ENCODE measurements at places on chromosomes 5 and 9. TPM values are rescaled to one million over a fixed set of nuclear protein-coding genes. Genes with fewer than 3 reads are reported as not detected.

Gene TRAF1
- 3.8 TPM for total RNA-seq

Gene SLC1A3
- total RNA-seq: 8.3 TPM

Gene CDC14B
- total RNA-seq: 44.9 TPM

Gene ADRB2
- 1.3 TPM for total RNA-seq

Gene C9orf153
- 0.50 TPM for total RNA-seq

Gene DRD1
- under 0.01 TPM for total RNA-seq

Gene OR1Q1
- total RNA-seq: not detected

Gene GRXCR2
- not detected for total RNA-seq

Gene LYSMD3
- total RNA-seq: 13.6 TPM

Gene FGF18
- 0.29 TPM for total RNA-seq

Gene SLC6A19
- not detected for total RNA-seq

Gene POU5F2
- 0.99 TPM for total RNA-seq

Gene GLDC
- 0.58 TPM for total RNA-seq

Gene C9orf57
- total RNA-seq: not detected

Gene GRIN1
- total RNA-seq: 0.15 TPM

Gene CAVIN4
- total RNA-seq: 1.2 TPM

Gene LCN10
- not detected for total RNA-seq

Gene OR2K2
- not detected for total RNA-seq

Gene SMIM33
- not detected for total RNA-seq

Gene IL17B
- not detected for total RNA-seq

Gene PCDHAC2
- under 0.01 TPM for total RNA-seq

Gene NR2F1-AS1
- 31.4 TPM for total RNA-seq

Gene PCDHGA4
- 8.9 TPM for total RNA-seq

Gene KDM3B
- 55.0 TPM for total RNA-seq

Gene FOXE1
- not detected for total RNA-seq

Gene NDUFA8
- total RNA-seq: 40.9 TPM

Gene LPAR1
- 220 TPM for total RNA-seq

Gene LRRC14B
- total RNA-seq: not detected

Gene EIF4E1B
- not detected for total RNA-seq

Gene PIP5KL1
- total RNA-seq: 3.3 TPM

Gene PRELID2
- total RNA-seq: 20.7 TPM

Gene SLC36A3
- not detected for total RNA-seq

Gene CMYA5
- 11.2 TPM for total RNA-seq

Gene PLAC8L1
- not detected for total RNA-seq

Data from smooth muscle cell of trachea (primary cell).